ENCODE measurements at places on chromosomes 2 and 18.

DNA sequence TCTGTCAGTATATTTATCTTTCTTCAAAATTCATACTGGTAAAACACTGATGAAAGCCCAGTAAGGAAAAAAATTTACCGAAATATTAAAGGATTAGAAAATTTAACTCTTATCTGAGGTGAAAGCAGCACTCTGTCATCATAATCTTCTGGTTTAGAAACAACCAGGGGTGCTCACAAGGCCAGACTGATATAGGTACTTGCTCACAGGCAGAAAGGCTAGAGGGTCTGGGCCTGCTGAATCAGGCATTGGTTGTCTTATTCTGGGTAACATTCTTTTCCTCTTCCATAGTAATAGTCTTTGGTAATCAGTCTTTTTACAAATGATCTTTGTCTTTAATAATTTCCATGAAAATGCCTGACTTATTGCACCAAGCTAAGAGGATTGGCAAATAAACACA lies 221.4 kb upstream of the TFPI start:
- DNase-seq: no peak

GRCh38 chr2:129827311-129828090 lies 152.0 kb upstream of the RAB6C start:
- no peak for DNase-seq

- peak; percentile 53 for DNase-seq
Observed at GRCh38 chr2:1661891-1662605, 82.3 kb downstream of the PXDN start.

DNA sequence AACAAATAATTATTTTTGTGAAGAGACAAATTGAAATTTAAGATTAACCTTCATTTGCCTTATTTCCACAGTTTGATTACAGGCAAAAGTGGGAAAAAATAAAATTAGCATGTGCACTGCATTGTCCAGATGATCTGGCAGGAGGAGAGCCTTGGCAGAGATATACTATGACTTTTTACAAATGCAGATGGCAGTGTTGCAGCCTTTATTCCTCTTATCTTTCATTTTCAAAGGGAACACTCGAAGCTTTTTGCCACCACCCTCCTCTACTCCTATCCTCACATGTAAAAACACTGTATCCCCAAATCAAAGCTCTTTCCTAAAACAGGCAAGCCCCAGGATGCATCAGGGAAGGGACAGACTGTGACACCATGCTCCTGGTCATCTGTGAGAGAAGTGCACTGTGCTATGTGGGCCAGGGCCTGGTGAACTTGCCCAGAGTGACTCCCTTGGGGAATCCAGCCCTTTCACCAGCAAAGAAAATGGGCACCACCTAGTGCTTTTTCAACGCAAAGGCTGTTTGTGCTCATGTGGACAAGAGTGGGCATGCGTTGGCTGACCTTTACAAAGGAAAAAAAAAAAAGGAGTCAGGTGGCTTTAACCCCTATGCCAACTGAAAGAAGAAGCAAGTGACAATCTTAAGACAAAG lies 74.7 kb upstream of the ETAA1 start:
- no peak for DNase-seq

DNA sequence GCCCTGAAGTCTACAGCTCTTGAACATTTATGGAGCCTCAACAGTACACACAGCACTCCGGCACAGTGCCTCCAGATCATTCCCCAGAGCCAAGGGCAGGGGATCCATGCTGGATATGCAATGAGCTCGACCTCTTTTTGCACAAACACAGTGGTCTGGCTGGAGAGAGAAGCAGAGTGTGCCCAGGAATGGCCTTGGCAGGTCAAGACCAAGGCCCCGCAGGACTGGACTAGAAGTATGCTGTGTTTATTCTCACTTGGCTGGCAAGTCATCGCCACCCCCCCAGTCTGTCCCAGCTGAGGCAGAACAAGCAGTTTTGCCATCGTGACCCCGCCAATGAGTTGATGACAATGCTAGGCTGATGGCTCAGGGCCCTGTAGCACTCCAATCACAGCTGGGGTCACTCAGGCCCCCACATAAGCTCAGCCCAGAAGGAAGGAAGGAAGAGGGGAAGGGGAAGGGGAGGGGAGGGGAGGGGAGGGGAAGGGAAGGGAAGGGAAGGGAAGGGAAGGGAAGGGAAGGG lies 212.1 kb downstream of the TTC32 start:
- no peak for DNase-seq

Measured in sciatic nerve (tissue), 2 donors.